Hindlimb muscle (tissue), 1 donor: ENCODE measurements at places on chromosomes 1 and 21. TPM values are rescaled to one million over a fixed set of nuclear protein-coding genes. Genes with fewer than 3 reads are reported as not detected.

The COL6A2 gene
- 584 TPM for polyA plus RNA-seq

DNA sequence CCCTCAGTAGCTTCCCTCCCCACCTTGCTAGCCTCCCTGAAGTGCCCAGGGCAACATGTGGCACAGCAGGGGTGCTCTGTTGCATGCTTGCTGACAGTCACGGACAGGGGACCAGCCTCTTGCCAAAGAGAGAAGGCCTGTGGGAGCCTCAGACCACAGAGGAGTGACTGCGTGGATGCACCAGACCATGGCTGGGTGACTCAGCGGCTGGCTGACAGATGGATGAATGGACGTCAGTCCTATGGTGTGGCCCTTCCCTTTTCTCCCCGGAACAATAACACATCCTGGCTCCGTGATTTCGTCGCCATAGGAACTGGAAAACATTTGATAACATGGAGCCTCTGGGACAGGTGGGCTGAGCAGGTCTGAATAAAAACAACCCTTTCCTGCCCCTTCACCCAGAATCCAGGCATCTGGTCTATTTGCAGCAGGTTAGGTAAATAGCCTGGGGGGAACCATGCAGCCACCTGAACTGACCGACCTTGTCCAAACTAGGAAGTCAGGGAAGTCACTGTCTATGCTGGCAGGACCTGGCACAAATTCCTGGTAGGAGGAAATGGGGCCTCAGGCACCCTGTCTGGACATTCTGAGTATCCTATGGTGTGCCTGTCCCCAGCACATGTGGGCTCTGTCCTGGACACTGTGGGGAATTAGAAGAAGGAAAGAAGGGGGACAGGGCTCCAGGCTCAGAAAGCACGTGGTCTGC lies 53.3 kb downstream of the NENF start:
- DNase-seq: no peak

DNA sequence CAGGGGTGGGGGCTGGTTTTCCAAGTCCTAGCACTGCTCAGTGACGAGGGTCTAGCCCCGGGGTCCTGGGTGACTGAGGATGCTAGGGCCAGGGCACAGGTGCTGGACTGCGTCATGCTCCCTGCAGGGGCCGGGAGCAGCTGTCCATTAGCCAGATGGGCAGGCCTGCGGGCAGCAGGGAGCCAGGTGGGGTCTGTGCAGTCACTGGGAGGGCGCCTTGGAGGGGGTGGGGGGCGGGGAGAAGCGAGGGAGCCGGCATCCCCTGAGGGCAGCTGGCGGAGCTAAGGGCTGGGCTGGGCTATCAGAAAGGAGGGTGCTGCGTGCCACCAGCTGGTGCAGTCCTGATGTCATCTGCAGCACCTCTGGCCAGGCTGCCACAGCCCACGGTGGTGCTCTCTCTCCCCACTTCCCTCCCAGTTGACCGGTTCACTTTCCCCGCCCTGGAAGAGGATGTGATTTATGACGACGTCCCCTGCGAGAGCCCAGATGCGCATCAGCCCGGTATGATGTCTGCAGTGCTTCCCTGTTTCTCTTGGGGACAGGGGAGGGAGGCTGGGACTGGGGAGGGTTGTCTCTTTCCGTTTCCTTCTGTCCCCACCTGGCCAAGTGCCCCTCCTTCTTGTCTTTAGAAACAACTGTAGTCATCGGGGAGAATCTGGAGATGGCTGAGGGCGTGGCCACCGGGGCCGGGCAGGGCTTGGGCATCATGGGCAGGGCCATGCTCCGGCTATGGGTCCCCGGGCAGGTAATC lies 63.8 kb downstream of the ARHGEF10L start:
- no peak for DNase-seq

- no peak for DNase-seq
These were observed 42.8 kb downstream of the SORT1 start for GRCh38 chr1:109354929-109355328.
